Caudate nucleus (tissue), 63 donors: ENCODE measurements at places on chromosomes 11 and 22.

DNA sequence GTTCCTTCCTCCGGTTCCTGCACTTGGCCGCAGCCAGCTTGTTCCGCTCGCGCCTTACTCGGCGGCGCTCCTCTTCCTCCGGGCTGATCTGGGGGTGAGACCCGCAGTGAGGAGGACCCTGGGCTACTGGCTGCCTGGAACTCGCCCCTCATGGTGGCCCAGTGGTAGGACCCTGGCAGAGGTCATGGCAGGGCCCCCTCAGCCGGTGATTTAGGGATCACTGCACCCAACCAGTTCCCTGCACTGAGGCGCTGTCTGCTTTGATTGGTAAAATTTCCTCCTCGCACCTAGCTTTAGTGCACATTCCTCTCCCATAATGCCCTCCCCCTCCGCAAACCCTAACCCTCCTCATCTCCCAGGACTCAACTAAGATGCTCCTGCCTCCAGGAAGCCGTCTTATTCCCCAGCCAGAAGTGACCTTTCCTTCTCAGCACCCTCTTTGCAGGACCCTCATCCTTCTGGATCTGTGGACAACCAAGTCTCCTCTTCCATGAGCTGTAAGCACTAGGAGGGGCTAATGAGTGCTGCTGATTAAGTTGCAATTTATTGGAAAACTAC is 3.6 kb downstream of the CCDC85B start:
- no peak for DNase-seq

- DNase-seq: no peak
These were observed 38.6 kb downstream of the ETS1 start for GRCh38 chr11:128548649-128549255.

DNA sequence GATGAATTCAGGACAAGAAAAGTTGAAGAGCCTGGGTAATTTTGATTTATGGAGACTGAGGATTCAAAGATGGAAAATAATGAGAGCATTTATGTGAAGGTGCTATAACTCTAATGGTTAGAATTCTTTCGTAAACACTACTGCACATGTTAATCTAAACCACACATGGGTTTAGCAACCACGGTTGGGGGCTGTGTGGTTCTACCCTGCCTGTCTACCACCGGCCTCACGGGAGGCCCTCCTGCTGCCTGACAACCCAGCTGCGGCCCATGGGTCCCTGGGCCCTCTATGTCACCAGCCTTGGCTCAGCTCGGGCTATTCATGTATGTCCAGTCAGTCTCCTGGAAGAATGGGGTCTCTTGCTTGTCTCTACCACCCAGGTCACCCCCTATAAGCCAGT is 68.5 kb upstream of the ARFGAP3 start:
- DNase-seq: no peak

- DNase-seq: no peak
These were observed 33.6 kb upstream of the MMP7 start for GRCh38 chr11:102564110-102564509.

- DNase-seq: no peak
These were observed 48.9 kb downstream of the BTG4 start for GRCh38 chr11:111463276-111463675.

- no peak for DNase-seq
These were observed 70.8 kb downstream of the WNT11 start for GRCh38 chr11:76135491-76135890.

DNA sequence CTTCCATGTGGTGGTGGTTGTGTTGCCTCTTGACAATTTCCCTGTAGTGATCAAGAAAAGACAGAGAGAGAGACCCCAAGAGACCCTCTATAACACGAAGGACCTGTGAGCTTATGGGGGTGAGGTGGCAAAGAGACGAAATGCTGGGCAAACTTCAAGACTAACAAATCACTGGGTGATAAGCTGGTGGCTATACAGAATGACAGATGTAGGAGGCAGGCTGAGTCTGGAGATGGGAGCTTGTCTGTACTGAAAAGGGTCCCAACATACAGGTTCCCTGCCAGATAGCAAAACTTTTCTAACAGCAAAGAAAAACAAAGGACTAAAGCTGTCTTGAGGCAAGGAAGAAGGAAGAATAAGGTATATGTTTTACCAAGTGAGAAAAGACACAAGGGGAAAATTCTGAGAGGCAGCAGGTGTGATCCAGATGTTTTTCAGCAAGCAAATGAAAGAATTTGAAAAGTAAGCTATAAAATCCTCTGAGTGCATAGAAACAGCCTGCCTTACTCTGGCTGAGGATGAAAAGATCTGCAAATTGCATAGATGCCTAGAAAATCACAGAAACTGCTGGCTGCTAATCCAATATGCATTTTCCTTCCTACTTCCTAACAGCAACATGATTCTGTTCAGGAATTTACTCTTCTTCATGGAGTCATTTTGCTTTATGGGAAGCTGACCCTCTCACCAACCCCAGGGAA is 21.9 kb upstream of the LYVE1 start:
- DNase-seq: no peak

DNA sequence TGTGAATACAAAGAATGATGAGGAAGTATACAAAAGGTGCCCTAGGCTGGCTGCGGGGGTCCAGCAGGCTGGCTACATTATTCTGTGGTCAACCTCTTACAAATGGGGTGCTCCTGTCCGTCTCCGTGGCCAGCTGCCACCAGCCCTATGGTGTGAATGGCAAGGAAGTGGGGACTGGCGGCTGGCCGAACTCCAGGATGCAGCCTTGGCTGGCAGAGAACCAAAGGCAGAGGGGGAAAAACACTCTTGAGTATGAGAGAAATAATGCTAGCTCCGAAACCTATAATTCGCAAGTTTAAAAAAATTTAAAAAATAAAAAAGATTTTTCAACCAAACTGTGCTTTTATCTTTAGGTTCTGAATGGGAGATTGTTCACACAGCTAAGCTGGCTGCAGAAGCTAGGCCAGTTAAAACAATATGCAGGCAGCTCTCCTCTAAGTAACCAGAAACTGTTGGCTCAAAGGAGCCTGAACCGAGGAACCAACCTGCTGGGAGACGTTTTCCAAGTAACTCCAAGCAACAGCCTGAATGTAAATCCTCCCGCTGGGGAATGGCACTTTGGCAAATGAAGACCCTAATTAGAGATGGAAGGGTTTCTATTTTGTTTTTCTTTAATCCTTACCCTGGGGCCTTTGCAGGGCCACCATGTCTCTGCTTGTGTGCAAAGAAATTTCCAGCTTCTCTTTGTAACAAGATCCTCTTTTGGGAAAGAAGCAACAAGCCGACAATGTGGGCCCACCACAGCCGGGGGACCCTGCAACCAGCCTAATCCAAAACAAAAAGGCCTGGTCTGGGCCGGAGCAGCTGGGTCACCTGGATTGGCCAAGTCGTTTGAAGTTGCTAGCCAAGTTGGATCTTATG is 50.2 kb downstream of the C22orf31 start:
- peak; percentile 24 for DNase-seq

DNA sequence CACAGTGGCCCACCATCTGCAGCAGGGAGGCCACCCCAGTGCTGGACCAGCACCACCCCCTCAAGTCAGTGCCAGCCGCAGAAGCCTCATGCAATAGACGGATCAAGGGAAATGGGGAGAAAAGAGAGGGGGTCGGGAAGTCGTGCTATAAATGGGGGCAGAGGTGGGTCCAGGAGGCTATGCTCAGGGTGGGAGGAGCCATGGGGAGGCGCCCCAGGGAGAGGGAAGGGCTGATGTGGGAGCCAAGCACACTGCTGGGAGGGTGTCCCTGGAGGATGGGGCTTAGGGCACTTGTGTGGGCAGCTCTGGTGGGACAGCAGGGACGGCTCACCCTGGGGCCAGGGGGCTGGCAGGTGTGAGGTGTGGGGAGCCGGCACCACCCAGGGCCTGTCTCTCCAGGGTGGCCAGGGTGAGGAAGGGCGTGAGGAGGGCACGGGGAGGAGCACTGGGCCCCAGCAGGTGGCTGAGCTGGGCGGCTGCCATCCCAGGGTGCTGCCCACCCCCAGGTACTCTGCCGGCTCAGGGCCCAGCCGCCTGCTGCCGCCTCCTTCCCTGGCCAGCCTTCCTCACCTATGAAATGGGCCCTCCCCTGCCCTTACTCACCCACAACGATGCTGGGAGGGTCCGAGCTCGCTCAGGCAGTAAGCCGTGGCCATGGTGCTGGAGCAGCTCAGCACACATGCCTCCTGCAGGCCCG is 18.0 kb downstream of the PHLDA2 start:
- DNase-seq: no peak

GRCh38 chr11:110830747-110831146 is 118.5 kb upstream of the ARHGAP20 start:
- no peak for DNase-seq

GRCh38 chr11:64694821-64695365 is 28.1 kb downstream of the NRXN2 start:
- peak; percentile 28 for DNase-seq

GRCh38 chr11:25612806-25613205 is 719.1 kb upstream of the ANO3 start:
- peak; percentile 0 for DNase-seq

DNA sequence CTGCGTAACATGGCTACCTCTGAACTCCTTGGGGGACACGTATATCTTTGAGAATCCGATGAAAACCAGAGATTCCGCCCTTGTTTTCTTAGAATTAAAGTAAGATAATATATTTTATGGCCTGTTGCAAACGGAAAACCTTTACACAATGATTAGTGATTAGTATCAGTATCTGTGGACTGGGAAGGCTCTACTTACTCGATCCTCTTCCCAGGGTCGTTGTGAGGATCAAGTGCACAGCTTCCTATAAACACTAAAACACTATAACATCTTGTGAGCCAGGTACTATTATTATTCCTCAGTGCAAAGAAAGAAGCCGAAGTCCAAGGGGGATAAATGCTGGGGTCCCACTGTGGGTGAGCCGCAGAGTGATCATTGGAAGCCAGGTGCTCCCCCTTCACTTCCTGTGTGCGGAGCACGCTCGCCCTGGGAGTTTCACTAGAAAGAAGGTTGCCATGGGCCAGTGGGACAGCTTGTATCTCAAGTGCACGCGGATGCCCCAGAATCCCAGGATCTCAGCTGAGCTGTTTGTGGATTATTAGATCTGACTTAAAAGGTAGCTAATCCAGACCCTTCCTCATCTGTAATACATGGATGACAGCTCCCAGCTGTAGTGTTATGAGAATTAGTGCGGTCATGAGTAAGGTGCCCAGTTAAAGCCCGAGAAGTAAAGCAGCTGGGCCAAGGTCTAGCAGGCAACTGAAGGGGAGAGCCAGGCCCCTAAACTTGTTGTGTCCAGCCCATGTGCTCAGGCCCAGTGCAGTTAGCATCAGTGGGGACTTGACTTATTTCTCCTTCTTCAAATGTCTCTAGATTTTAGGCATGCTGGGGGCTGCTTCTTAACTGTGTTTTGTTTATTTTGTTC is 839 bp downstream of the CBY1 start:
- DNase-seq: peak; percentile 15

GRCh38 chr22:41565403-41566054 is 4.7 kb downstream of the CSDC2 start:
- no peak for DNase-seq

DNA sequence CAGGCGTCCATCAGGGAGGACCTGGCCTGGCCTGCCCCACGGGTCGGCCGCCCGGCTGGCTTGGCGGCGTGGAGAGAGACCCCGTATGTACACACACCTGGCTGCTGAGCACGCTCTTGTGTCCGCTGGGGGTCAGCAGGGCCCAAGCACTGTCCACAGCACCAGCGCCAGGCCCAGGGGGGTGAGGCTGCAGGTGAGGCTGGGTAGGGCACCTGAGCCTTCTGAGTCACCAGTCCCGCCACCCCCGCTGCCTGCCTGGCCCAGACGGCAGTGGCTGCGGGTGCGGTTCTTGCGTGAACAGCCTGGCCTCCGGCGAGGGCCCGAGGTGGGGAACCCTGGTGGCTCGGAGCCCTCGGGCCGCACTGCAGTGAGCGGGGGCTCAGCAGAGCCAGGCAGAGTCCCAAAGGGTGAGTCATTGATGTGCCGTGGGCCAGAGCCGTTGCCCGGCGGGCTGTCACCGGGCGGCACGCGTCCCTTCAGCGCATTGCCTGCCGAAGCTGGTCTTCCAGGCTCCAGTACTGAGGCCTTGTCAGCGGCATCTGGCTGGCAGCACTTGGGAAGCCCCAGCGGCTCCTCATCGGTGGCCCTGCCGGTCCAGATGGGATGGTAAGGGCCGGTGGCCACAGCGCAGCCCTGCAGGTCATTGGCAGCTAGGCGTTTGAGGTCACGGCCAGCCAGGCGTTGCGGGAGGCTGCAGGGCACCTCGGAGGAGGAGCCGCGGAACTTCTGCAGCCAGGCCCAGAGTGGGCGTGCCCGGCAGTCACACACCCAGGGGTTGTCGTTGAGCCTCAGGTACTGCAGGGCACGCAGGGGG is 26.3 kb downstream of the RTN4R start:
- no peak for DNase-seq

GRCh38 chr22:26798462-26799065 is 141.2 kb downstream of the MIAT start:
- no peak for DNase-seq

GRCh38 chr11:3341298-3341697 is 37.6 kb downstream of the ZNF195 start:
- no peak for DNase-seq

- no peak for DNase-seq
These were observed 68.3 kb upstream of the TSPAN18 start for GRCh38 chr11:44658506-44658850.
